ENCODE measurements at places on chromosomes 13 and 19.

DNA sequence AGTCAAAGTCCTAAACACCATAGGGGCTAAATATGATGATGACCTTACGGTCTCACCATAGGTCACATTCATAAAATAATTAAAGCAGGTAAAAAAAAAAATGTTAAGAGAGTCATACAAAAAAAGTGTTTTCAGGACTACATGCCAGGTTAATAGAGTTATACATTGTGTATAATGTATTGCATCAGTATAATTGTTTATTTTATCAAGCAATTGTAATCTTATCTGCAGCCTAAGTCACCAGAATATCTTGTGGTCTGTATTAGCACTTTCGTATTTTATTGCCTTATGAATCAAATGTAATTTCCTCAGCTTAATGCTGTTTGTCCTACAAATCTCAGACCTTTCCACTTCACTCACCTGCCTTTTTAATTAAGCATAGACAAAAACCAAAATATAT lies 972.9 kb upstream of the PCDH20 start:
- no peak for DNase-seq

DNA sequence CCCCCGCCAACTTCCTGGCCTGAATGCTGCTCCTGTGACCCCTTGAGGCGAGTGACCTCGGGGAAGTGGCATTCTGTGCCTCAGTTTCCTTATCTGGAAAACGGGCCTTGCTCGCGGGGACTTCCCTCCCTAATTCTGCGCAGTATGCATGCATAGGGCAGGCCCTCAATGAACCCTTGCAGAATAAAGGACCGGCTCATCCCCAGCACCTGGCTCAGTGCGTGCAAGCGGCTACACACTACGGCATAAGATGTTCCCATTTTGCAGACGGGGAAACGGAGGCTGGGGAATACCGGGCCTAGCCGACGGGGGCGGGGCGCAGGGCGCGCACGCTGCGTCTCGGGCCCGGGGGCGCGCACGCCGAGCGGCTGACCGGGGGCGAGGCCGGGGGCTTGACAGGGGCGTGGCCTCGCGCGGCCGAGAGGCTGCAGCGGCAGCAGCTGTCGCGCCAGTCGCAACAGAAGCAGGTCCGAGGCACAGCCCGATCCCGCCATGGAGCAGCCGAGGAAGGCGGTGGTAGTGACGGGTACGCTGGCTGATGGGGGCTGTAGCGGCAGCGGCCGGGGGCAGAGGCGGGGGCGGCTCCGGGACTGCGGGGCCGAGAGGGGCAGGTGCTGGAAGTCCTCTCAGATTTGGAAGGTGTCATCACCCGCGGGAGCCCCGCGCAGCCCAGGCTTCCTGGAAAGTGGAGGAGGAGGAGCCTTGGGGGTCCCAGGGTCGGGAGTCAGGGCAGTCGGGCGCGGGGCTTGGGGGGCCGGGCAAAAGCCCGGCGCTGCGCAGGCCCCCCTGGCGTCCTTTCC lies at the start of gene PGPEP1:
PGPEP1 (plus strand) TSS at position 409 of the 800 bp plus-strand sequence; CDS start at position 493, 84 bp downstream.
- DNase-seq: peak; percentile 34

DNA sequence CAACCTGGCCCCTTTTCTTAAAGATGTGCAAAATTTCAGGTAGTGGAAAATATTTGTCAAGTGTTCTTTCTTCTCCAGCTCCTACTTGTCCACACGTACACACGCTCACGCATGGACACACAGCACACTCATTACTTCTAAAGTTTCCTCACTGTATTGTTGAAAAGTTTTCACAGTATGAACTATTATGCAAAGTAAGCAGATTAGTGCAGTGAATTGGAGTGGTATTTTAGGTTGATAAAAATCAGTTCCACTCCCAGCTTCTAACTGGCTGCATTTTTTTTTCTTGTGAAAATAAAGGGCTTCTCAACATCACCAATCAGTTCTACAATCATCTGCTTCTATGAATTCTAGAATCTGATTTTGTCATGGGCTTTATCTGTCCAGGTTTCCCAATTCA lies 264.5 kb downstream of the DCT start:
- no peak for DNase-seq

DNA sequence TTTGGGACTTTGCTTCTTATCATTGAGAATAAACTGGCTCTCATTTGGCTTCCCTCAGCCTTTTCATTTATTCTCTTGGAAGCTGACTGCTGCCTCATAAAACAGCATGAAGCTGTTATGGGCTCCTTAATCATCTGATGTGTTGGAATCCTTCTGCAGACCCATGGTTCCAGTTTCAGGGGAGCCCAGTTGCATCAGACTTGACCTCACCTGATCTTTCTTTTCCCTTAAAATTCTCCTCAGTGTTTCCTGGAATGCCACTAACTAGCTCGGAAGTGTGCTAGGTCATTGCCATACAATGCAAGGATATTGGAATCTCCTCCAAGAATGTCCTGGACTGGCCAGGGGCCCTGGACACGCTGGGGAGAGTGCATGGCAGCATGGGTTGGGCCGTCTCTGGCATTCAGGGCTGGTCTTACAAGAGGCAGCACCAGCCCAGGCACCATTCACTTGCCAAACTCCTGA lies 158.7 kb downstream of the FLT1 start:
- no peak for DNase-seq

DNA sequence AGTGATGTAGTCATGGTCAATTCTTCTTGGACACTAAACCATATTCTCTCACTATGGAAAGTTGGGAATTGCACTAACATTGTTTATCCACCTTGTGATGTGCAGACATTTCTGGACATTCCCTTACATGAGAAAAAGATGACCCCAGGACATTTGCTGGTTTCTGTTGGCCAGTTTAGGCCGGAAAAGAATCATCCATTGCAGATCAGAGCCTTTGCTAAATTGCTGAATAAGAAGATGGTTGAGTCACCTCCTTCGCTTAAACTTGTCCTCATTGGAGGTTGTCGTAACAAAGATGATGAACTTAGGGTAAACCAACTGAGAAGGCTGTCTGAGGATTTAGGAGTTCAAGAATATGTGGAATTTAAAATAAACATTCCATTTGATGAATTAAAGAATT lies at the start of gene UTP14C:
UTP14C (plus strand) TSS at position 211 of the 400 bp plus-strand sequence. CDS start 4,114 bp downstream, outside the sequence.
- DNase-seq: no peak

GRCh38 chr13:51645154-51645650 lies 60.9 kb downstream of the WDFY2 start:
- DNase-seq: no peak

GRCh38 chr19:44111910-44112463 lies 1.2 kb upstream of the ZNF225 start:
- DNase-seq: no peak

GRCh38 chr13:33793726-33794125 lies 24.2 kb upstream of the RFC3 start:
- DNase-seq: no peak

GRCh38 chr13:44498969-44499368 lies 77.2 kb downstream of the TSC22D1 start:
- no peak for DNase-seq

DNA sequence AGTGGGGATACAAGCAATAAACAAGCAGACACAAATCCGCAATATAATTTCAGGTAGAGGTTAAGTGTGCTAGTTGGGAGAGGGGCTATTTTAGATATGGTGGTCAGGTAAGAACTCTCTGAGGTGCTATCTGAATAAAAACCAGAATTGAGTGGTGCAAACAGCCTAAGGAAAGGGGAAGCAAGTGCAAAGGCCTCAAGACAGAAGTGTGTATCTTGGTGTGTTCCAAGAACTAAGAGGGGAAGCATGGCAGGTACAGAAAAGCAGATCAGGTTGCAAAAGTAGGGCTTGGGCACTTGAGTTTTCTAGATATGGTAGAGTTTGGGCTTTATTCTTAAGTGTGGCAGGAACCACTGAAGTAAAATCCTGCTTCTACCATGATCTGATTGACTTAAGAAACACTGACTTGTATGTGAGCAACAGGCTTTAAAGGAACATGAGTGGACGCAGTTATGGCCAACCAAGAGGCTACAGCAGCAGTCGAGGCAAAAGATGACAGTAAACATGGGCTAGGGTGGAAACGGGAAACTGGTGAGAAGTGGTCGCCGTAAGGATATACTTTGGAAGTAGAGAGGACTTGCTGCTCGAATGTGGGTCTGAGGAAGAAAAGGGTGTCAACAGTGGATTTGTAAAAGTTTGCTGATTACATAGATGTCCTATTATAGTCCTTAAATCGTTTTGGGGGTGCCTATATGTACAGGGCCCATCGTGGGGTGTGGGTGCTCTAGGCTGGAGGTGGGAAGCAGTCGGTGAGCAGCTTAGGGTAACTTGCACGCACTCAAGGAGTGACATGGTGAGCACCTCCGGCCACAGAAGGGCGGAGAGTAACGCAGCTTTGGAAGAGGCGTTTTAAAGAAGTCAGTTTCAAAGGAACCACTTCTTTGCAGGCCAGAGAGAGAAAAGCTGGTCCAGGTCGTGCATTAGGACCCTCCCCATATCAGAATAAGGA lies 677 bp downstream of the TGDS start:
- no peak for DNase-seq

- no peak for DNase-seq
These were observed 220.9 kb downstream of the RGCC start for GRCh38 chr13:41678249-41678648.

GRCh38 chr19:2051773-2052704 lies 995 bp upstream of the MKNK2 start:
- DNase-seq: no peak
